ENCODE measurements at places on chromosomes 3 and 15.

DNA sequence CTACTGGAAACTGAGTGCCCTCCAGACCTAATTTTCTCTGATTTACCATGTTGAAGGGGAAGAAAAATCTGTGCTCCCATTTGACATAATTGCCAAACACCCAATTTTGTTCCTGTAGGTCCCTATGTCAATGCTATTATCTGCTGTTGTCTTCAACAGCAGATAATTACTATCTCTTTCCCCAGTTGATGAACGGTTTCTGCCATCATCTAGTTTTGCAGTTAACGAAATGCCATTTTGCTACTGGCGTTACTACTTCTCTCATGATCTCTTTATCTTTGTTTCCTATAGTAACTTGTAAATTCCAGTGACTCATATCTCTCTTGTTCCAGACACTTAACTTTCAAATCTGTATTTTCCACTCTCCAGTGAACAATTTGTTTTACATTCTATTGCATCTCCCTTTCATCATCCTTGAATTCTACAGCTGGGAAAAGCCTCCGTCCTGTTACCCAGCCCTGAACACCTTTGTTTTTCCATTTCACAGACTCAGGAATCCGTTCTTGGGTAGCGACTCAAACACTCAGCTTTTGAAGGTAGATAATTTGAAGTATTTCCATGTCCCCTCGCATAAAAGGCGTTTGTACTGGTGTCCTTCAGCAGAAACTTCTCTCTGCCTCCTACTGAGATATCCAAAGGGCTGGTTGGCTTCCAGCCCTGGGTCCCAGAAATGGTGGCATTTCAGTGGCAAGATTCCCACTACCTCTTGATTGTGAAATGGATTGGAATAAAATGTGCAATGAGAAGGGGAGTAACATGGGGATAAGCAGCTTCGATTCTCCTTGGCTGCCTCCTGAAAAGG lies 111.7 kb downstream of the FOXB1 start:
- DNase-seq = no peak

DNA sequence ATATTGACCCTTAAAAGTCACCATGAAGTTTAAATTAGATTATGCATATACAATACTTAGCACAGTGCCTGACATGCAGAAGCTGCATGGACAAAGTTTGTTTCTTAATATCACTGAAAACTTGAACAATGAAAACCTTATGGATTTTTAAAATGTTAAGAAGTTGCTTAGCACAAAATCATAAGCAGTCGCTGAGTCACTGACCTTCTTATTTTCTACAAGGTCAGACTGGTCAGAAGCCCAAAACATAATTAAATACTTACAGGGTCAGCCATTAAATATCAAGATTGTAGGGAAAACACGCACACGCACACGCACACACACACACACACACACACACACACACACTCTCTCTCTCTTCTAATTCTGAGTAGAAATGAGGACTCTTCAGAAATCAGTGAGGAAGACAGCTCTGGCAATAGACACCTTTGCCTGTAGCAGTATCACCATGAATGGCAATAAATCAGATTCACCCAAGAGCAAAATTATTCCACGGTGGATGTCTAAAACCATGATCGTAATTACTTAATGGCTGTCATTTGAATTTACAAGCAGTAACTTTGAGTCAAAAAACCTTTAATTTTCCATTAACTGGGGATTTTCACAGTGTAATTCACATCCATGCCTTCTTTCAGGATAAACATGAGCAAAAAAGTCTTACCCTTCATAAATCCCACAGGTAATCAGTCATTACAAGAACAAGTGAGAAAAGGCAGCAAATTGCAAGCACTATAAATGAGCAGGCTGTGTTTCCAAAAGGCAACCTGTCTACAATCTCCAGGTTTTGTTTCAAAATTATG lies 147.5 kb downstream of the OSBPL10 start:
- DNase-seq = no peak

- DNase-seq = no peak
These were observed 307.2 kb downstream of the KCNH8 start for GRCh38 chr3:19455546-19455945.

DNA sequence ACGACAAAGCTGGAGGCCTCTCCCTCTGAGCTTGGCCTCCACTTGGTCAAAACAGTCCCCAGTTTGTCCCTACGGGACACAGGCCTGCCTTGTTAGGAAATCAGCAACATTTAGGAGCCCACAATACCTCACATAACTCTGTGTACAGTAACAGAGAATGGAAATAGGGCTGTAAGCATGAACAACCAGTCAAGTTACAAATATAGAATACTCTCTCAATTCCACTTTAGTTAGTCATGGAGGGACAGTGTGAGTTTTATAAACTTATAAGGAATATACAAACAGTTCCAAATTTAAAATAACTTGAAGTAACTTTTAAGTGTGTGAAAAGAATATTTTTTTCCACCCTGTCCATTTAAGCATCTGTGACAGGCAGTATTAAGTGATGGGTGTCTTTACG lies 129.4 kb downstream of the PGPEP1L start:
- no peak for DNase-seq

DNA sequence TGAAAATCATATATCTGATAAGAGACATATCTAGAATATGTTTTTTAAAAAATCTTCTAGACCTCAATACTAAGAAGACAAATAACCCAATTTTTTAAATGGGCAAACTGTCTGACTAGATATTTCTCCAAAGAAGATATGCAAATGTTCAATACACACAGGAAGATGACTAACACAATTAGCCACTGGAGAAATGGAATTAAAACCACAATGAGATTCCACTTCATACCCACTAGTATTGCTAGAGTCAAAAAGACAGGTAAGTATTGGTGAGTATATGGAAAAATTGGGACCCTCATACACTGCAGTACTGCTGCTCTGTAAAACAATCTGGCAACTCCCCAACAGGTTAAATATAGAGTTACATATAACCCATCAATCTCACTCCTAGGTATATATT lies 33.1 kb upstream of the TOPAZ1 start:
- DNase-seq = no peak

DNA sequence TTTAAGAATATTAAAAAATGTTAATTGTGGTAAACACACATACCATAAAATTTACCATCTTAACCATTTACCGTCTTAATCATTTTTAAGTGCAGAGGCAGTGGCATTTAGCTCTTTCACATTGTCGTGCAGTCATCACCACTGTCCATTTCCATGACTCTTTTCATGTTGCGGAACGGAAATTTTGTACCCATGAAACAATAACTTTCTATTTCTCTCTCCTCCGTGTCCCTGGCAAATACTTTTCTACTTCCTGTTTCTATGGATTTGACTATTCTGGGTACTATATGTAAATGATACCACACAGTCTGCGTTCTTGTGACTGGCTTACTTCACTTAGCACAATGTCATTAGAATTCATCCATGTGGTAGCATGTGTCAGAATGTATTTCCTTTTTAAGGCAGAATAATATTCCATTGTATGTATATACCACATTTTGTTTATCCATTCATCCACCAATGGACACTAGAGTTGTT lies 27.9 kb downstream of the AKAP13 start:
- no peak for DNase-seq

DNA sequence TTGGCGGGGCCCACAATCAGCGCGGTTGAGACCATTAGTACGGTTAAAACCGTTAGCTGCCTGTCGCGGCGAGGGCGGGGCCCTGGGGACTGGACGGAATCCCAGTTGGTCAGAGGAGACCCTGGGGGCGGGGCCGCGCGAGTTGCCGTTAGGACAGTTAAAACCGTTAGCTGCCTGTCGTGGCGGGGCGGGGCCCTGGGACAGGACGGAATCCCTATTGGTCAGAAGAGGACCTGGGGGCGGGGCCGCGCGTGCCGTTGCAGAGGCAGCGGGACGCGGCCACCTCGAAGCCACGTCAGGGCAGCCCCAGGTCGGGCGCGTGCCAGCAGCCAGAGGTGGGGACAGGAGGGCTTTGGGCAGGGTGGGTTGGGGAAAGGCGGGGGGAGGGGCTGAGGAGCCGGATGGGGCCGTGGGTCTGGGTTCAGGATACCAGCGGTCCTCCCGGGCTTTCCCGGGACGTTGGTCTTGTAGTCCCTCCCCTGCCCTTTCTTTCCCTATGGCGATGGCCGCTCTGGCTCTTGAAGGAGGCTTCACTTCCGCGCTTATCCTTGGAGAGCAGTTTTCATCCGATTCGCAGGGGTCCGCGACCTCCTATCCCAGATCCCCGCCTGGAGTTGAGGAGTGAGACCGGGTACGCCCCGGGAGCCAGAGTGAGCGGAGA lies 28.0 kb downstream of the KLHDC8B start:
- no peak for DNase-seq

- DNase-seq = no peak
These were observed 100.2 kb downstream of the CGNL1 start for GRCh38 chr15:57476533-57476975.

DNA sequence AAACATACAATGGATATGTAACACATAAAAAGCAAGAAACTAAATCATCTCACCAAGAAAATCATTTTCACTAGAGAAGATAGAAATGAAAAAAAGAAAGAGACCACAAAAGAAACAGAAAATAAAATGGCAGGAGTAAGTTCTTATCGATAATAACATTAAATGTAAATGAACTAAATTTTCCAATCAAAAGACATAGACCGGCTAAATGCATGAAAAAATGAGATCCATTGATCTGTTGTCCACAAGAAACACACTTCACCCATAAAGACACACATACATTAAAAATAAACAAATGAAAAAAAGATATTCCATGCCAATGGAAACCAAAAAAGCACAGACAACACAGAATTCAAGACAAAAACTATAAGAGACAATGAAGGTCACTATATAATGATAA lies 1771.9 kb downstream of the SI start:
- no peak for DNase-seq

DNA sequence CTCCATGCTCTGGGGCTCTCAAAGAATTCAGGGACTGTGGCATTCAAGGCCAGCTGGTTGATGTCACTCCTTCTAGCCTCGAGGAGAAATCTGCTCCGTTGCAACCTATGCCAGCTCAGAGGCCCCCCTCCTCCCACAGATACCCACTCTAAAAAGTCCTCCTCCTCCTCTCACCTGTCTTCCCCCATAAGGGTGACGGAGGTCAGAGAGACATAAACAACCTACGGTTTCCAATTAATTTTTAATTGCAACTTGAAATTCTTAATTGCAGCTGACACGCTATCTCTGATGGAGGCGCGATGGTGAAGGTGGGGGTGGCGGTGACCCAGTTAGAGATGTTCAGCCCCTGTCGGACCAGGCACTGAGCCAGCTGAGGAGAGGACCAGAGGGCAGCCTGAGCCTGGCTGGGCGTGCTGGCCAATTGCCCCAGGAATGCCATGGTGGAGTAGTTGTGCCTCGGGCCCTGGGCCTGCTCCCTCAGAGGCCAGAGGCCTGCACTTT lies 43.2 kb upstream of the INSYN1 start:
- DNase-seq = no peak

- no peak for DNase-seq
These were observed at the start of gene TM4SF1 for GRCh38 chr3:149377408-149378364. Gene TM4SF1, minus strand, starts transcription at chr3:149377649. Its CDS starts 102 bp downstream, at chr3:149377547.

DNA sequence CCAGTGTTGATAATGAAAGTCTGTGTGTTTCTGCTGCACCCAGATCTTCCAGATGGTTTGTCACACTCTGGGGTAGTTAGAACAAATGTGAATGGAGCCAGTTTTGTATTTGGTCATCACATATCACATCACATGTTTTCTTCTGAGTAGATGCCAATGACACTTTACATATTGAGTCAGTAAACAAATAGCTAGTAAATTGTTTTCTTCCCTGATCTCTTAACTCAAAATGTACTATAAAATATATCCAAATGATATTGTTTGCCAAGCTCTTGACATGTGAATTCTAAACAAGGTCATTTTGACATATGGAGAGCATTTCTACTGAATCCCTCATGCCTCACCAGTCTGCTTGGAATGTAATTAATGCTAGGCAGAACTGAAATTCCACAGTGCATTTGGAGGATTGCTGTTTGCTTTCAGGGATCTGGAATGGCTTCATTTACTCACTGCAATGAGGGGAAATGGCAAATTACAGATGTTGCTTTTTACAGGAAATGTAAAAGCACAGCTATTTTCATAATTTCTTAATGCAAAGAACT lies 45.0 kb downstream of the PDHB start:
- no peak for DNase-seq

- DNase-seq = no peak
These were observed 91.7 kb upstream of the LPP start for GRCh38 chr3:188062216-188062615.

DNA sequence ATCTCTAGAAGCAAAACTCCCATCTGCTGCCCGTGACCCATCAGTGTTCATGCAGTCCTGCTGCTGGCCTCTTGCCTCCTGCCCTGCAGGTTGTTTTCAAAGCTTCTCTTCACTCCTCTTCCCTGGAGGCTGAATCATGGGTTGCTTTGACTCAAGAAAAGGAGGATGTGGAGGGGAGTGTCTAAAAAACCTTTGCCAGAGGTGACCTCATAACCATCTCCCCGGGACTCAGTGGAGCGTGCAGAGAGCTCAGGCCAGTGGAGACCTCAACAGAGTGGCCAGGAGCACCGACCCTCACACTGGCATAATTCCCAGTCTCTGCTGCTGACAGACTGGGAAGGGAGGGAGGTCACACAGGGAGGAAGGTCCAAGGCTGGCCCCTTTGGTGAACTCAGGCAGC lies 60.9 kb upstream of the ITGA11 start:
- DNase-seq = no peak

GRCh38 chr3:141255137-141255845 lies 23.7 kb downstream of the PXYLP1 start:
- DNase-seq = no peak

- no peak for DNase-seq
These were observed 117.7 kb downstream of the FOXB1 start for GRCh38 chr15:60121845-60122244.

DNA sequence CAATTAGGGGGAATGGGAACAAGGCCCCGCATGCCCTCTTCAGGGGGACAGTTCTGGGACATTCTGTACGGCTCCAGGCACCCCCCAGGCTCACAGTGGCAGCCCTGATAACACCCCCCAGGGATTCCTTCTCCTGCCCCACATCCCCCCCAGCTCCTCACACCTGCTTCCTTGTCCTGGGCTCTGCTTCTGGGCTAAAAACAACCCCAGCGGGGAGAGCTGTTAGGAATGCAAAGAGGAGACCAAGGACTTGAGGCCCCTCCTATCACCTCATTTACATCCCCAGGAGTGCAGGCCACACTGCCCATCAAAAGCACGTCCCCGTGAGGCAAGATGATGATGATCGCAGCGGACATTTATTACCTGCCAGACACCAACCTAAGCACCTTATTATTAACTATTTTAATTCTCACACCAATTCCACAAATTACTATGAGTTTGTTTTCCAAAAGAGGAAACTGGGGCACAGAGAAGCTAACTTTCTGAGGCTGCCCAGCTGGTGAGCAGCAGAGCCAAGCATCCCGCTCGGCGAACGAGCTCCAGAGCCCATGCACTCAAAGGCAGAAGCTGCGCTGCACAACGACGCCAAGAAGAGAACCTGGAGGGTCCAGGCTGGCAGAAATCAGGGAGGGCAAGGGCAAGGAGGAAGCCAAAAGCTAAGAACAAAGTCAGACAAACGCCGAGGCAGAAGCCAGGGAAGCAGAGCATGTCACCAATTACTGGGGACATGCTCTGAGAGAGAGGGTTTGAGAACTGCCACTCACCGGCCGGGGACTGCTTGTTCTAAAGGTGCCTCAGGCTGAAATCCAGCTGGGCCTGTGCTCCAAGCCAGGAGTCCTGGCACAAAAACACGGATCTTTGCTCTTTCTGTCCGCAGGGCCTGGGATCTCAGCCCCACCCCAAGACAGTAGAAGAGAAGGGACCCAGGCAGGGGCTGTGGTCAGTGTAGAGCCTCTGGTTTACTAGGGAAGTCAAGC lies 76.2 kb upstream of the NSMCE3 start:
- no peak for DNase-seq

Data from stimulated activated CD4-positive, alpha-beta T cell treated with anti-CD3 and anti-CD28 coated beads, Interleukin-15, amount 100 ng/mL, for 1 hour (primary cell).